Activated naive CD8-positive, alpha-beta T cell treated with anti-CD3 and anti-CD28 coated beads, Interleukin-2, amount 10 ng/mL, durations not matched to agents 7 days and 5 days (primary cell): ENCODE measurements at places on chromosomes 13 and 19. TPM values are rescaled to one million over a fixed set of nuclear protein-coding genes. Genes with fewer than 3 reads are reported as not detected.

Gene ZNF225
- total RNA-seq = 9.2 TPM

Gene DKKL1
- total RNA-seq = not detected

Gene C19orf67
- not detected for total RNA-seq

Gene GGN
- total RNA-seq = not detected

Gene URI1
- 66.1 TPM for total RNA-seq

Gene C1QTNF9B
- not detected for total RNA-seq

Gene KLC3
- total RNA-seq = not detected

Gene KLK4
- not detected for total RNA-seq

Gene TMEM147
- total RNA-seq = 38.2 TPM

Gene ICAM5
- 0.62 TPM for total RNA-seq

Gene KIR3DL1
- 0.23 TPM for total RNA-seq

Gene CYP2S1
- 1.1 TPM for total RNA-seq

Gene NLRP11
- total RNA-seq = not detected

Gene HIF3A
- not detected for total RNA-seq

Gene SLC10A2
- total RNA-seq = not detected

Gene ZNF90
- total RNA-seq = 19.8 TPM

Gene SHKBP1
- total RNA-seq = 139 TPM

Gene SSC5D
- 1.1 TPM for total RNA-seq

Gene URAD
- not detected for total RNA-seq

Gene MAU2
- 103 TPM for total RNA-seq

Gene MIDN
- 80.7 TPM for total RNA-seq

Gene GRK1
- not detected for total RNA-seq

Gene METTL21C
- not detected for total RNA-seq

Gene TEX29
- 0.51 TPM for total RNA-seq

Gene KLK10
- total RNA-seq = not detected

Gene EHD2
- 0.23 TPM for total RNA-seq

Gene ZNF229
- total RNA-seq = 3.0 TPM

Gene NLRP9
- not detected for total RNA-seq

Gene SBSN
- not detected for total RNA-seq

Gene CLEC4M
- total RNA-seq = not detected
